T-cell (primary cell): ENCODE measurements at places on chromosomes 1 and 21.

- DNase-seq, result no peak
These were observed 9.5 kb downstream of the COLGALT2 start for GRCh38 chr1:184027826-184028695.

- DNase-seq, result no peak
These were observed 277.6 kb upstream of the RUNX1 start for GRCh38 chr21:35326677-35327076.

DNA sequence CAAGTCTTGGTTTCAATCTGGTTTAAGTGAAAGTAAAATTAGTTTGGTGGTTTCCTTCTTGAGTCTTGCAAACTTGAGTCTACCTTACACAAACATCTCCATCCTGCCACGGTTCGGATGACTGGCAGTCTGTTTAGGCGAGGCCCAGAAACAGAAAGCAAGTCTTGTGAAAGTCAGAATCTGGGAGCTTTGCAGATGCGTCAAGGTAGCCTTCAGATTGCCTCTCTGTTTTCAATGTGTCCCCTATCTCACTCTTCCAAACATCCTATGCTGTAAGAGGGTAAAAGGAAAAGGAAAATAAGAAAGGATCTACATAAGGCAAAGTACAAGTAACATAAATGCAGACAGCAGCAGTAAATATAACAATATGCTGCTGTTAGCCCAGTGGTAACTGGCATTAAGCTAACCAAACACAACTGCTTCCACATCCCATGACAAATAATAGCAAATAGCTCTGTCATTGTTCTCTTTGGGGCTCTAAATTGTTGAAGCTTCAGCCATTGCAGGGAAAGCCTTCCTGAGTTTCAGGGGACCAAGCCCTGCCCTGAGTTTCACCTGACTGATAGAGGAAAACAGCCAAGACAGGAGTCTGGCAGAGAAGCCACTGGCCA is 26.2 kb upstream of the C1orf105 start:
- DNase-seq, result peak; percentile 44

DNA sequence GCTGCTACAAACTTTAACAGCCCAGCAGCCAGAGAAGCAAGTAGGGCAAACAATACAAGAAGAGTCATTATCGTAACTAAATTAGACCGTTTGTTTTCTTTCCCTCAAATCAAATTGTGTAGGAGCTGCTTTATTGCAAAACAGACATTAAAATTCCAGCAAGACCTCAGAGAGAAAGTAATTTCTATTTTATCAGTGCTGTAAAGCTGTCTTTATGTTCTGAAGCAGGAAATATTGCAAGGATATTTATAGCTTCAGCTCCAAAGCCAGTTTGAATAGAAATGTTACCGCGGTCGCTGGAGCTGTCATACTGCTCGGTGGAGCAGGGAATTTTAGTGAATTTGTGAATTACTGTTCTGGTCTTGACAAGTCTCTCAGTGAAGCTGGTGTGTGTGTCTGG is 503.8 kb upstream of the PLXNA2 start:
- no peak for DNase-seq

DNA sequence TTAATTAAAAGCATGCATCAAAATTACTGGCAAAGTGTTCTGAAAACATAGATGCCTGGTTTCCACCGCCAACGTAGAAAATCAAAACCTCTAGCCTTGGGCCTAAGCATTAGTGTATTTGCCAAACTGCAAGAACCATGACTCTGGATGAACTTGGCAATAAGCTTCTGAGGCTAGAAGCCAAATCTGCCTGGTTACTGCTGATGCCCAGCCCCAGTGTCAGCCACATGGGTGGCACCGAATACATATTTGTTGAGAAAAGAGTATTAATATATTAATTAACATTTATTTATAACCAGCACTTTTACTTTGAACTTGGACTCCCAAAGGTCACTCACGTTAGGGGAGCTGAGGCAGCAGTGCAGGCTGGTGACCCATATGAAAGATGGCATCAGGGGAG is 140.6 kb upstream of the HMGB4 start:
- DNase-seq, result no peak

DNA sequence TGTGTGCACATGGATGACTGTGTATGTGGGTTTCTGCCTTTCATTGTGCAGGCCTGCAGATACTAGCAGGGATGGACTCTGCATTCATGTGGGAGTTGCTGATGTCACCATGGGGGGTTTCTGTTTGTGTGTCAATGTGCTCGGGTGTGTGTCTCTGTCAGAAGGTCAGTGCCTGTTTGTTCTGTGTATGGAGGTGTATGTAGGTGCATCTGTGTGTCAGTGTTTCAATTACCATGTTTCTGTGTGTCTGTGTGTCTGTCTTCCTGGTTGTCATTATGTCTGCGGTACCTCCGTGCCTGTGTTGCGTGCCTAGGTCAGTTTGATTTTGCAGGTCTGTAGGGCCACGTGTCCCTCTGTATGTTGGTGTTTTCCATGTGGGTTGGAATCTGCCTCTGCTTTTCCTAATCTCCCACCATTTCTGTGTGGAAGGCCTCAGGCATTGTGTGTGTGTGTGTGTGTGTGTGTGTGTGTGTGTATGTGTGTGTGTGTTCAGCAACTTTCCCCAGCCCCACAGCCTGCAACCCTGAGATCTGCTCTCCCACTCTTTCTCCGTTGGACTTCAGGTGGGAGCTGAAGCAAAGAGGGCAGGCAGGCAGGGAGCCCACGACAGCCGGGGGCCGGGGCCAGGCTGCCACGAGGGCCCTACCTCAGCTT is 36.7 kb upstream of the WASF2 start:
- no peak for DNase-seq

DNA sequence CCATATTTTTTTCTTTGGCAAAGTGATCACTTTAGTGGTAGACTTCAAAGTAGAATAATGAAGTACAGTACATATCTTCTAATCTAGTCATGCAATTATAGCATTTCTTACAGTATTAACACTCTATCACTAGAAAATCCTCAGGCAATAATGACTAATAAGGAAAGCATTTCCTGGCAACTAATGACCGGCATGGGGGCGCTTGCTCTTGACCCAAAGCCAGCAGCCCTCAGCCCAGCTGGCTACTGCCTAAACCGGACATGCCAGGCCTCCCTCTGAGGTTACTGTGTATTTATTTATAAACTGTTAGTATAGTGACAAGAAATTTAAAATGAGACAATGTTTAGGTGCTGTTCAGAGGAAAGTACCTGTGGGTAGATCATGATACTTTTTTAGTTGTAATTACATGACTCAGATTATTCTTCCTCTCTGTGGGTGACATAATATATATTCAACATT is 633.8 kb downstream of the PTPRC start:
- no peak for DNase-seq

DNA sequence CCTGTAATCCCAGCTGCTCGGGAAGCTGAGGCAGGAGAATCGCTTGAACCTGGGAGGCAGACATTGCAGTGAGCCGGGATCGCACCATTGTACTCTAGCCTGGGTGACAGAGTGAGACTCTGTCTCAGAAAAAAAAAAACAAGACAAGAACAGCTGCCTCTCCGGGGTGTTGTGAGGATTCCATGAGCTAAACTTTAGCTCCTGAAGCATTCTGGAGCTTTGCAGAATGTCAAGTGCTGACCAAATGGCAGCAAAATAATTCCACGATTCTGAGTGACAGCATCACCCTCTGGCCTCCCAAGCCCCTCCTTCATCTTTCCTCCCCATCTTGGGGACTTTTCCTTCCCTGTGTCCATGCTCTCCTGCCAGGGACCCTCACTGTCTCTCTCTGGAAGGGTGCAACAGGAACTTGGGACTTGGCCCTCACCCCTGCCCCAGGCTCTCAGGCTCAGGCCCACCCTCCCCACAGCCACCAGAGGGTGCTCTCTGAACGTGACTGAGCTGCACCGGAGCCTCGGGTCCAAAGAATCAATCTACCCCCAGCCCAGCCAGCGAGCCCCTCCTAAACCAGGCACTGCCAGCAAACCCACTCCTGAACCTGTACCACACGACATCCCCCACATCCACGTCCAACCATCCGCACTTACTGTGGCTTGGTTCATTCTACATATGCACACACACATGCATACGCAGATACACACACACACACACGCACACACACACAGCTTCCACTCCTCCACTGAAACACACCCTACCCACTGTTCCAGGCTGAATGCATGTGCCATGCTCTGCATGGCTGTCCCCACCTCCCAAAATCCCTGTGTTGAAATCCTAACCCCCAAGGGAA is 45.7 kb downstream of the ACOT7 start:
- DNase-seq, result peak; percentile 74

GRCh38 chr1:205802060-205802459 is 10.9 kb downstream of the SLC41A1 start:
- DNase-seq, result no peak

DNA sequence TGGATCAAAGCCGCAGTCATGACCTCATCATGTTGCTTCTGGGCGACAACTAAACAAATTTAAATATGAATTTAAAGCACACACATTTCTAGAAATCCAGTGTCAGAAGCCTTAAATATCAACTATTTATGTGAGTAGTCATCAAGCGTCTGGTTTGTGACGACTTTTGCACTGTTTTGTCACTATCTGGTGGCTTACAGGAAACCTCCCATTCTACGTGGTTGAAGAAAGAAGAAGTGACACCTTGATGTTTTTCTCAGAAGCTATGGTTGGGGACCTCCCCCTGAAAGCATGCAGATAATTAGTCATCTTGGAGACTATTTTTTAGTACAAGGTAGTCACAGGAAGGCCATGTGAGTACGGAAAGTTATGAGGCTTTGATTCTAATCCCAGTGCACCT is 58.5 kb downstream of the TENT5C start:
- DNase-seq, result peak; percentile 80

DNA sequence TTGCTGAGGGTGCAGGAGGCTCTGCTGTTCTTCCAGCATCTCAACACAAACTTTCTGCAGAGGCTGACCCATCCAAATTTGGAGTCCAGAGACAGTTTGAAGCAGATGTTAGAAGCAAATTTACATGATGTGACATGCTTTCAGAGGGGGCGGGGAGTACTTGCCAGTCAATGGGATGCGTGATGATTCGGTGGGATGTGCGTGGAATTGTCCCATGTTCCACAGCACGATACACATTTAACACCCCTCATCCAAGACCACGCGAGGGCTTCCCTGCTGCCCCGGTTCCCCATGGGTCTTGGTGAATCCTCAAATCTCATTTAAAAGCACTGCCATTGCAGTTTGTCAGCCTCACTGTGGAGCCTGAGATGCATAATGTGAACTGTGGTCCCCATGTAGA is 78.6 kb upstream of the TLR5 start:
- DNase-seq, result no peak

GRCh38 chr21:34900376-34900775 is 148.7 kb downstream of the RUNX1 start:
- no peak for DNase-seq

DNA sequence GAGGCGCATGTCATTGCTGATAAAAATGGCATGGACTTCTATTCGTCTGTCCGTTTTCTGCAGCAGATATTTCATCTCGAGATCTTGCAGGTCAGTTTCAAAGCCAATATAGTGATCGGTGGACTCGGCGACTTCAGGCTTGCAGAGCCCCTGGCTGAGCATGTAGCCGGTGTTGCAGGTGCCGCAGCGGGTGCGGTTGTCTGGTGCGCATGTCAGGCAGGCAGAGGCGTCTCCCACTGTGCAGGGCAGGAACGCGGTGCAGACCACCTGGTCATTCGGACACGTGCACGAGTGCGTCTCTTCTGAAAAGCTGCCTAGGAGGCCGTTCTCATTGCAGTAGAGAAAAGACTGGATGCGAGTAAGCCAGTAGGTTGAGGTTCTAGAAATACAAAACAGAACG is 378.9 kb downstream of the BRINP3 start:
- DNase-seq, result no peak

DNA sequence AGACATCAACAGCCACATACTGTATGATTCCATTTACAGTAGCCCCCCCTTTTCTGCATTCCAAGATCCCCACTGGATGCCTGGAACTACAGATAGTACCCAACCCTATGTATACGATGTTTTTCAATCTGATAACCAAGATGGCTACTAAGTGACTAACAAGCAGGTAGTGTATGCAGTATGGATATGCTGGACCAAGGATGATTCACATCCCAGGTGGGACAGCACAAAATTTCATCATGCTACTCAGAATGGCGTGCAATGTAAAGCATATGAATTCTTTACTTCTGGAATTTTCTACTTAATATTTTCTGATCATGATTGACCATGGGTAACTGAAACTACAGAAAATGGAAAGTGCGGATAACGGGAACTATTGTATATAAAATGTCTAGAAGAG is 30.0 kb upstream of the MRPS6 start:
- no peak for DNase-seq

DNA sequence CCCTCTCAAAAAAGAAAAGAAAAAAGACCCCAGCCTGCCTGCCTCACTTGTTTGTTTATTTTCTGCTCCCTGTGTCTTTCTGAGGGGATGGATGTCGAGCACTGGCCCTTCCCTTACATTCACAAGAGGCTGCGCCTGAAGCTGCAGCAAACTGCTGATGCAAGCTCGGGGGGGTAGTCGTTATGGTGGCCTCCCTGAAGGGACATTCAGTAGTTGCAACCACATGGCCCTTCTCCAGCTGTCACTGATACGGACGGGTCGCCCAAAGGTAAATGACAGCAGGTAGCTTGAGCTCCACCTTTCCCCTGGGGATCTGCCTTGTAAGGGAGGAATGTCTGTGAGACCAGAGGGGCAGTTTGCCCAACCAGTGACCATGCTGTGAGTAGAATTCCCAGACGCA is 17.7 kb downstream of the PLEKHM2 start:
- no peak for DNase-seq

GRCh38 chr1:45411510-45411899 is 71.3 kb upstream of the MUTYH start:
- no peak for DNase-seq
